ENCODE measurements at places on chromosomes 5 and 9.
A peak's percentile ranks its signal among the peaks of the same experiment; 100 is the strongest.

- DNase-seq: no peak
Measured at GRCh38 chr5:40554813-40555212, 124.9 kb upstream of the PTGER4 start.

GRCh38 chr5:152113401-152113800 lies 188.8 kb upstream of the GLRA1 start:
- peak; percentile 41 for DNase-seq

GRCh38 chr9:99244344-99245260 lies 22.5 kb downstream of the SEC61B start:
- no peak for DNase-seq

DNA sequence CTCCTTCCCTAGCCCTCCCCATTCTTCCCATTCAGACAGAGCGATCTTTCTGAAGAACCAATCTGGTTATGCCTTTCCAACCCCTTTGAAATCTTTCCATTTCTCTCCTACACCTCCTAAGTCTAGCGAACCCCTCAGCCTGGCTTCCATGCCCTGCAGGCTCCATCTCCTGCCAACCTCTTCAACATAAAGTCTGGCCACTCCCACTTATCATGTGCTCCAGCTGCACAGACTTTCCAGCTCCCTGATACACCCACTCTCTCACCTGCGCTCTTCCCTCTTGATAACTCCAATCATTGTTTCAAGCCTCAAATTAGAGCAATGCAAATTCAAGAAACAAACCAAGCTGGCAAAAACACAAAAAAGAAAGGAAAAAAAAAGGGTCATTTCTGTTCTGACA lies 3.8 kb upstream of the ORM1 start:
- DNase-seq: no peak

GRCh38 chr9:22175972-22176545 lies 167.0 kb upstream of the CDKN2B start:
- DNase-seq: no peak

- DNase-seq: peak; percentile 44
Measured at GRCh38 chr5:73792687-73793320, 166.8 kb downstream of the ARHGEF28 start.

All from CD4-positive, alpha-beta T cell treated with Interleukin-6 at 100 ng/mL for 8 hours (primary cell).